Hematopoietic multipotent progenitor cell treated with erythropoietin and hydrocortisone succinate and interleukin-3 and kit ligand, for 8 days (in vitro differentiated cells): ENCODE measurements at places on chromosomes 4 and X.

DNA sequence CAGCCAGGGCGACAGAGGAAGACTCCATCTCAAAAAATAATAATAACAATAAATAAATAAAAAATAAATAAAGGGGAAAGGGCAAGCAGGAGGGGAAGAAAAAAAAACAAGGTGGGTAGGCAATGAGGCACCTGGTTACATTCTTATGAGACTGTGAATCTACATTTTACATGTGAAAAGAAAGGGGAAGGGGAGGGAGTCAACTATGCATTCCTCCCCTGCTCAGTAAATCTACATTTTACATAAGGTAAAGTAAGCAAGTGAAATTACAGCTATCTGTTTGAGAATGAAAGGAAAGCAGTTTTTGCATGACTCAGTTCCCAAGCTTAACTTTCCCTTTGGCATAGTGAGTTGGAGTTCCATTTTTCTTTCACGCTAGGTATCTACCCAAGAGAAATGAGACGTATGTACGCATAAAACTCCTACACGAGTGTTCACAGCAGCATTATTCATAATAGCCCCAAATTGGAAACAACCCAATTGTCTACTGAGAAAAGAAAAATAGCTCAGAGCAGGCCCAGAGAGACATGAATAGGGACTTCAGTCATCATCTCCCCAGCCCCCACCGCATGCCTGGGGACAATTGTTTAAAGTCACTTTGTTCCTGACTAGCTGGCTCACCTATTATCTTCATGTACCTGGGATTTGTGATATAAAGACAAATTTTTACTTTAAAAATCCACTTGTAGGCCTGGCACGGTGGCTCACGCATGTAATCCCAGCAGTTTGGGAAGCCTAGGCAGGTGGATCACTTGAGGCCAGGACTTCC lies 52.4 kb downstream of the DDX3X start:
- no peak for DNase-seq

DNA sequence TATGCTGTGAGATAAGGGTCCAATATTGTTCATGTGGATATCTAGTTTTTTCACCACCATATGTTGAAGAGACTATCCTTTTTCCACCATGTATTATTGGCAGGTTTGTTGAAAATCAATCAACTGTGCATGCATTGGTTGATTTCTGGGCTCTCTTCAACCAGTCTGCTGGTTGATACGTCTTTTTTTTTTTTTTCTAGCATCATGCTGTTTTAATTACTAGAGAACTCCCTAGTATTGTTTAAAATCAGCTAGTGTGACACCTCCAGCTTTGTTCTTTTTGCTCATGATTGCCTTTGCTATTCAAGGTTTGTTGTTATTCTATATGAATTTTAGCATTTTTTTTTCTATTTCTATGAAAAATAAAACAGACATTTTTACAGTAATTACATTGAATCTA lies 123.9 kb downstream of the SLC7A11 start:
- no peak for DNase-seq

DNA sequence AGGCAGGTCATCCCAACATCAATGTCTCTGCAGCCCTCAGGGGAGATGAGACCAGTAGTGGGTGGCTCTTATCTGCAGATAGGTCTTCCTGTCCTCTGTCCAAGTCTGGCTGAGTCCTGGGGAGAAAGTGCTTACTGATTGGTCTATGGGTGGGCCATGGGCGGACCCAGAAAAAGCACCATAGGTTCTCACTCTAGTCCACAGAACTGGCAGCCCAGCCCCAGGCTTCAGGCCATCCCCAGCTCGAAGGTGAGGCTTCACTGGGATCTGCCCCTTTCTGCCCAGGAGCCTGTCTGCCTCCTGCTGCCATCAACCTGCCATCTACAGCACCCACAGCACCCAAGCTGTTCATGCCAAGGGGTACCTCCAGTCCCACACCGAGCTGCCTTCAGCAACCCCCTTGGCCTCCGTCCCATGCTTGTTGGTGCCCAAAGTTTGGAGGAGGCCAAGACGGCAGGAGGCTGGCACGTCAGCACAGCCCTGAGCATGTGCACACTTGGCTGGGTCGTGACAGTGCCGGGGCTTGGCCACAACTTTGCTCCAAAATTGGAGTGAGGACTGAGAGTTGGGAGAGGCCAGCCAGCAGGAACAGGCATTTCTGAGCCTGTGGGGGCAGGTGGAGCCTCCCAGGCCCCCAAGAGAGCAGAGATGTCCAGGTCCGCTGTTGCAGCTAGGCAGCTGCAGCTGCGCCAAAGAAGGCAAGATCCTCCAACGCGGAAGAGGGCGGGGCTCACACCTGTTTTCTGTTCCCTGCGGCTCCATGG lies 99.6 kb downstream of the IQCM start:
- no peak for DNase-seq

DNA sequence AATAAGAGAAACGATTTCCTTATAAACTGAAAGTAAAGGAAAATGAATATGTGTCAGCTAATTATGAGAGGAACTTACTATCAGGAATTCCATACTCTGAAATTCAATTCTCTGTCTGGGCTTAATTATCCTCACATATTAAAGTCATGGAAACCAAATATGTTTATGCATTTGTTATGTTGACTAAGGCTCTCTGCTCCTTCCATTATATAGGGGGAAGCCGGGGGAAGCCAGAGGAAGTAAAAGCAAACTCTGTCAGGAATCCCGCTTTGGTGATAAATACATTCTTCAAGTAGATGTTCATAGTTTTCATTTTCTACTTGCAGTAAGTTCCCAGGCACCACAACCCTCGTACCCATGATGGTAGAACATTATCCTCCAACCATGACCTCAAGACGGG lies 142.8 kb upstream of the VCX2 start:
- no peak for DNase-seq

DNA sequence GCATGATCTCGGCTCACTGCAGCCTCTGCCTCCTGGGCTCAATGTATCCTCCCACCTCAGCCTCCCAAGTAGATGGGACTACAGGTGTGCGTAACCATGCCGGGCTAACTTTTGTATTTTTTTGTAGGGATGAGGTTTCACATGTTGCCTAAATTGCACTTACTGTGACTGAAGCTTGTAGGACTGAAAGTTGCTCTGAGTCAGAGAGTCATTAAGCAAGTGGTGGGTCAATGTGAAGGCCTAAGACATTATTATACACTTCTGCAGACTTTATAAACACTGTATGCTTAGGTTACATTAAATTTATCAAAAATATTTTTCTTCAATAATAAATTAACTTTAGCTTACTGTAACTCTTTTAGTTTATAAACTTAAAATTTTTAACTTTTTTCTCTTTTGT lies 170.2 kb downstream of the FAT4 start:
- DNase-seq: no peak

DNA sequence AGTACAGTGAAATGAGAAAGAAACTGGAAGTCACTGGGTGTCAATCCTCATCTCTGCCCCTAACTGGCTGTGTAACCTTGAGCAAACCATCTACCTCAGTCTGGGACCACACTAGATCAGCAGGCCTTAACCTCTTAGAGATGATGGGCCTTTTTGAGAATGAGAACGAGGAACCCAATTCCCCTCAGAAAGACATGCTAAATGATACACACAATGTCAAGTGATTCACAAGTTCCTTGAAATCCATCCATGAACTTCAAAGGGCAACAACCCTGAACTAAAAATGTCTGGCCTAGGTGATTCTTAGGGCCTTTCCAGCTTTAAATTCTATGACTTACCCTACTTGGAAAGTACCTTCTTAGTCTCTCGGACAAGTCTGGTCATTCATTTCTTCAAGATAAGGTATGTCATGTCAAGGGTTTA lies 47.4 kb downstream of the ACSL4 start:
- no peak for DNase-seq
